Stimulated activated CD8-positive, alpha-beta memory T cell treated with anti-CD3 and anti-CD28 coated beads, Interleukin-15, amount 100 ng/mL, for 24 hours (primary cell): ENCODE measurements at places on chromosomes 7 and 10.

- DNase-seq, result no peak
These were observed 71.7 kb downstream of the NRBF2 start for GRCh38 chr10:63204667-63205391.

DNA sequence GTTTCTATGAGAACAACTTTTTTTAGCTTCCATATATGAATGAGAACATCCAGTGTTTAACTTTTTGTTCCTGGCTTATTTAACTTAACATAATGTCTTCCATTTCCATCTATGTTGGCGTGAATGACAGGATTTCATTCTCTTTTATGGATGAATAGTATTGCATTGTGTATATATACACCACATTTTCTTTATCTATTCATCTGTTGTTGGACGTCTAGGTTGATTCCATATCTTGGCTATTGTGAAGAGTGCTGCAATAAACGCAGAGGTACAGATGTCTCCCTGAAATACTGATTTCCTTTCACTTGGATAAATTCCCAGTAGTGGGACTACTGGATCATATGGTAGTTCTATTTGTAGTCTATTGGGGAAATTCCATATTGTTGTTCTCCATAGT is 44.3 kb upstream of the MAGI2 start:
- no peak for DNase-seq

DNA sequence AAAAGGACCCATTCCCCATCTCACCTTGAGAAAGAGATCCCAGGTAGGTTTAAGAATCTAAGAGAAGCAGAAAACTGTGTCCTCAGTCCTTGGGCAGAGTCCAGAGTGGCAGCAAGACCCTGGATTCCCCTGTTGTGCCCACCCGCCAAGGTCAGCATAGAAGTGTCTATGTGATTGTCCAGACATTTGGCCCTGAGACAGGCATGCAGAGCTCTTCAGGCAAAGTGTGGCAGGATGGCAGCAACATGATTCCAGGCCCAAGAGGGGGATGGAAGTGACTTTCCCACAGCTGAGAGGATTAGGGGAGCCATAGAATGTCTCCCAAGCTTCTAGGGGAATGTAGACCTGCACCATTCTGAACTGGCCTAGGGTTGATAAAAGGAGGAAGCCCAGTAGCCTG is 39.1 kb upstream of the OPALIN start:
- no peak for DNase-seq

DNA sequence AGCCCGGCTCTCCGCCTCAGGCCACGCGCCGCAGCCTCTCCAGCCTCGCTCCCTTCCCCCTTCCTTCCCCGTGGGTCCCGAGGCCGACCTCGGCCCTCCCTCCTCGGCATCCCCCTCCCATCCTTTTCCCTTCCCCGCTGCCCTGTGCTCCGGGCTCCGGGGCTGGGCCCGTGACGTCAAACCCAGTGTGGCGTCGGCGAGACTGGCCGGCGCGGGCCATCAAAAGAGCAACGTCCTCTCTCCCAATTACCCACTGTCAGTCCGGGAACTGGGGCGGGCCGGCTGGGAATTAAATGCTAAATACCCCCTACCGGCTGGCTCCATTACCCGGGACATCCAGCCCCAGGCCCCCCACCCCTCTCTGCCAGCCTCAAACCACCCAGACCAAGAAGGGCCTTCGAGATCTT is 2.6 kb upstream of the GATA3 start:
- no peak for DNase-seq

DNA sequence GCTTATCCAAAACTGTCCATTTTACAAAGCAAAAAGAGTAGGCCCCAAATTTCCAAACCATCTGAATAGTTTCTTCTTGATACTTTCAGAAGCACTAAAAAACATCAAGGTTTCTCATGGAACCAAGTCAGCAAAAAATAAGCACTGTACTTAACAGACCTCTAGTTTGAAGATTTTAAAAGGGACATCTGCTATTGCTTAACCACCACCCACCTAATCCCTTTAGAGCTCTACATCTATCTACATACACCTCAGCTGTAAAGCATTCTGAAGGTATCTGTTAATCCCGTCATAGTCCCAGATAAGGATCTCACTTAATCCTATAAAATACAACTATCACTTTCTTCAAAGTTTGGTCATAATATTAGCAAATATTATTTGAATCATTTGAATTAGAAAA is 72.3 kb downstream of the HIBADH start:
- no peak for DNase-seq

- DNase-seq, result no peak
These were observed 332.1 kb upstream of the CELF2 start for GRCh38 chr10:10685566-10685965.

DNA sequence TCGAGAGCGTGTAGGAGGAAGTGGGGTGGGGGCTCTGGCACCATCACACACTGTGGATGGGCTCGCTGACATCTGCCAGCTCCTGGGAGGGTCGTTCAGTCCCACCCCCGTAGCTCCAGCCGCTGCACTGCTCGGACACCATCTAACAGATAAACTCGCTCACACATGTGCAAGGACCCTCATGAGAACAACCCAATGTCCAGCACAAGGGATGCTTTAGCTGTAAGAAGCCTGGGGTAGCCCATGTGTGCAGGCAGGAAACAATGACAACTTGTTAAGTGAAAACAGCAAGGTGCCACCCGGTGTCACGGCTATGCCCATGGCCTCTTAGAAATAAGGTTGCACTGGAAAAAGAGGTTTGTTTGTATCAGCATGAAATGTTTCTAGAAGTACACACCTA is 14.1 kb downstream of the OGDHL start:
- DNase-seq, result no peak

GRCh38 chr10:75508814-75509306 is 77.4 kb downstream of the LRMDA start:
- DNase-seq, result no peak

- no peak for DNase-seq
These were observed 130.6 kb upstream of the SLC26A5 start for GRCh38 chr7:103576641-103577040.

GRCh38 chr10:44985175-44985681 is 6.6 kb upstream of the DEPP1 start:
- no peak for DNase-seq

GRCh38 chr10:50740293-50740648 is 535 bp downstream of the ASAH2B start:
- DNase-seq, result no peak

GRCh38 chr10:33093362-33093761 is 135.3 kb upstream of the ITGB1 start:
- DNase-seq, result no peak

DNA sequence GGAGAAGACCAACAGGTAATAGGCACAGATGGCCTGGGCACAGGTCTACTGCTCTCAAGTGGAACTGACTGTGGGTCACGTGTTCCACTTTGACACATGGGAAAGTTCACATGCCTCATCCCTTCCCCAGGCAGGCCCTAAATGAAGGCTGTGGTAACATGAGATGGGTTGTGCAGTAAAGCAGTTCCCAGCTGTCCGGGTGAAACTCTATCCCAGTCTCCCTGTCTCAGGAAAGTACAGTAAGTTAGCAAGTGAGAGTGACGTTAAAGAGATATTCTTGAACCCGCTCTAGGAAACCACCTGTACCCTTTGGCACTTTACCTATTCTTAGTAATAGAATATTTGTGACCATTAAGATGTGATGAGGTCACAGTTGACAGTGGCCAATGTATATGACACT is 343.7 kb upstream of the AOAH start:
- DNase-seq, result no peak

- no peak for DNase-seq
These were observed 7.6 kb downstream of the ZNF511 start for GRCh38 chr10:133316266-133316665.

DNA sequence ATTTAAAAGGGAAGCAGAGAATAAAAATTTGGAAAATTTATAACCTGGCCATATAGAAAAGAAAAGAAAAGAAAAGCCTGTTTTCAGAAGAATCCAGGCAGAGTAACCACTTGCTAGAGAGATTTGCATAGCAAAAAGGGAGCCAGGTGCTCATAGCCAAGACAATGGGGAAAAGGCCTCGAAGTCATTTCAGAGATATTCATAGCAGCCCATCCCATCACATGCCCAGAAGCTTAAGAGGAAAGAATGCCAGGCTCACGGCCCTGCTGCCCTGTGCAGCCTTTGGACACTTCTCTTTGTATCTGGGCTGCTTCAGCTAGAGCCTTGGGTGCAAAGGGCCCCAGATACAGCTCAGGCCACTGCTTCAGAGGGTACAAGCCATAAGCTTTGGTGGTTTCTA is 159.8 kb downstream of the CCDC7 start:
- DNase-seq, result no peak

DNA sequence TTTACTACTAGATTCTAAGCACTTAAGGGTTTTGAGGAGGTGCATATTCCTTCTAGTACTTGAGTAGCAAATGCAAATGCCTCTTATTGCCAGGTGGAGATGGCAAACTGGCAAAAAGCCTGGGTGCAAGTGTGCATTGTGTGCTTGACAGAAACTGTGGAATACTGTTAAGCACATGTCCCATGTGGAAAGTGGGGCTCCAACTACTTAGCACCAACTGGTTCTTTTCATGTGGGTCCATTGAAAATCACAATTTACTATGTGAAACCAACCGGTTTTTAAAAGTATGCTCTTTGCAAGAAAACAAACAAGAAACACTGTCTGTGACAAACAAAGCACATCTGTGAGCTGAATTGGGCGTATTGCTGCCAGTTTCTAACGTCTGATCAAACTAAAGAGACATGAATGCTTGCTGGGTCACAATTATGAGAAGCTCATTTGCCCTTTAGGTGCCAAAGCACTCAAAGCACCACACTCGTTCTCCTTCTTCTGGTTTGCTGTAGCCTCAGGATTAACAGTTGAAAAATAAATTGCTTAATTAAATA is 197.4 kb downstream of the SEMA3E start:
- DNase-seq, result no peak

- no peak for DNase-seq
These were observed 53.7 kb upstream of the IGFBP3 start for GRCh38 chr7:45974540-45975360.

GRCh38 chr7:81210137-81211064 is 291.6 kb upstream of the SEMA3C start:
- DNase-seq, result no peak

DNA sequence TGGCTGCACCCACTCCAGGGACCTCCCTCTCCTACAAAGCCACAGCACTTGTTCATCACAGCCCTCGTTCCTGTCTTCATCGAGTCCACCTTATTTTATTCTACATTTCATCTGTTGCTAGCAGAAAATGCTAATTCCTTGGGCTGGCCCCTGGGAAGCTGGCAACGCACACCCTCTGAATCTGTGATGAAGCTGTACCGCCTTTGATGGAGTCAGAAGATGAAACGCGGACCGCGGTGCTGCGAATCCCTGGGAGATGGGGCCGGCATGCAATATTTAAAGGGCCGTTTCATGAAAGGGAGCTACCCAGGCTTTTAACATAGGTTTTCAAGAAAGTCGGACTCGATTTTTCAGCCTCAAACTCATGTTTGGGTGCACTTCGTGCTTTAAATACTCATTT is 88.5 kb downstream of the NPTX2 start:
- DNase-seq, result no peak

- no peak for DNase-seq
These were observed 457.1 kb downstream of the TYW1 start for GRCh38 chr7:67453580-67454380.

DNA sequence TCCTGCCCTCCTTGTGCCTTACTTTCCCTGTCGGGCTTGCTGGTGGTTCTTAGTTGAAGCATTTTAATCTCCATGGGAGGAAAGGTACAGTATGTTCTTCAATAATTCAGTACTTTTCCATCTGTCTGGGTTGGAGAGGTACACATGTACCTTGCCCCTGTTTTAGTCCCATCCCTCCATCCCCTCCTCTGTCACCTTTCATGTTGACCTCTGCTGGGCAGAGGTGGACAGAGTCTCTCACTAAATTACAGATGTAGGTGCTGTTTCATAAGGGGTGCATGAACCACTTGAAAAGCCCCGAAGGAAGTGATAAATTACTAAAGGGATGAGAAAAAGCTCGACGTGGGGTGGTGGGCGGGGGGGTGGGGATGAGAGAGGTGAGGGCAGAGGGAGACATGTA is 5.4 kb downstream of the AGFG2 start:
- DNase-seq, result no peak

GRCh38 chr10:3873728-3874461 is 88.9 kb upstream of the KLF6 start:
- no peak for DNase-seq

DNA sequence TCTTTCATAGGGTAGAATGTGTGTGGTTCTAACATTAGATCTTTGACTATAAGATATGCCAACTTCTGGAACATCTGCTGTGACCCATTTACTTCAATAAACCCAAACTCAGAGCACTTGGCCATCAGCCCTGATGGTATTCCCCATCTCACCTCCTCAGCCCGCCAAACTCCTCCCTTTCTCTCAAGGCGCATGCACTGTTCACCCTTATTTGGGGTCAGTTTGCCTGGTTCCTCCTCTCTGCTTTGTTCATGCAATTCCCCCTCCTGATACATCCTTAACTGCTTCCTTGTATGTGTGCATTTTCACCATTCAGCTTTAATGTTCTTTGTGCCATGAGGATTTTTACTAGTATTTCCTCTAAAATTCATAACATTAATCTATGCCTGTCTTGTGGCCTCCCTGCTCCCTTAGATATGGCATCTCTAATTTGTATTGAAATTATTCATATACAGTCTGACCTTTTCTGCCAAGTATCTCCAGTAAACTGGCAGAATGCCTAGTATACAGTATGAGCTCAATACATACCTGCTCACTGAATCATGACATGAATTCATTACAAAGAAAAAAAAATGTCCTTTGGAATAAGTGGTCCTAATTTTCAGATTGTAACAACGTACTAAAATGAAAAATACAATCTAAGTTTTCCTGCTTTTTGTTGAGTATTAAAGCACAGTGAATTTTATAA is 336.8 kb upstream of the IGFBP3 start:
- no peak for DNase-seq

DNA sequence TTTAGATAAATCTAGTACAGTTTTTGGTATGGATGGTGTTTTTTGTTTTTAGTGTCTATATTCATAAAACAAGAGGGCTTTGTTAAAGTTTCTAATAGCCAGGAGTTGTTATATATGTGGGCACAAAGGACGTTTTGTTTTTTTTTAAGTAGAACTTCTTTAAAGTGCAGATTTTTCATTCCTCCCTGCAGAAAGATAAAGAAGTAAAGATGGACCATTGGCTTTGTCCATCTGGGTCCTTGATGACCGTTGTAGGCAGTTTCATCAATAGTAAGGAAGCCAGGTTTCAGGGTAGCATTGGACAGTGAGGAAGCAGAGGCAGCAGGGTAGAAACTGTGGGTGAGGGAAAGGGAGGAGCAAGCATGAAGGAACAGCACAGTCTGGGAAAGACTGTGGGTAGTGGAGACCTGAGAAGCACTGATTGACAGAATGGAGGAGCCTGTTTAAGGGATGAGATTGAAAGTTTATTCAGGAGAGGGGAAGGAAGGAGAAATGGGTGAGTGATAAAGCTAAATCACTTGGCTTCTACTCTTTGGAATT is 5.3 kb downstream of the CALU start:
- no peak for DNase-seq

- no peak for DNase-seq
These were observed 9.0 kb downstream of the MTURN start for GRCh38 chr7:30143748-30144251.
